ENCODE measurements at places on chromosomes 5 and 9.

- peak; percentile 28 for DNase-seq
Measured at GRCh38 chr5:160556846-160557245, 135.2 kb downstream of the PTTG1 start.

GRCh38 chr5:17265041-17265440, 47.6 kb downstream of the BASP1 start:
- DNase-seq: no peak

- DNase-seq: no peak
Measured at GRCh38 chr5:178632285-178632684, 5.4 kb upstream of the CLK4 start.

- no peak for DNase-seq
Measured at GRCh38 chr5:155211764-155212163, 198.2 kb downstream of the KIF4B start.

GRCh38 chr5:5494489-5495402, 72.3 kb downstream of the ICE1 start:
- peak; percentile 70 for DNase-seq

- no peak for DNase-seq
Measured at GRCh38 chr5:38527475-38527874, 29.0 kb downstream of the LIFR start.

DNA sequence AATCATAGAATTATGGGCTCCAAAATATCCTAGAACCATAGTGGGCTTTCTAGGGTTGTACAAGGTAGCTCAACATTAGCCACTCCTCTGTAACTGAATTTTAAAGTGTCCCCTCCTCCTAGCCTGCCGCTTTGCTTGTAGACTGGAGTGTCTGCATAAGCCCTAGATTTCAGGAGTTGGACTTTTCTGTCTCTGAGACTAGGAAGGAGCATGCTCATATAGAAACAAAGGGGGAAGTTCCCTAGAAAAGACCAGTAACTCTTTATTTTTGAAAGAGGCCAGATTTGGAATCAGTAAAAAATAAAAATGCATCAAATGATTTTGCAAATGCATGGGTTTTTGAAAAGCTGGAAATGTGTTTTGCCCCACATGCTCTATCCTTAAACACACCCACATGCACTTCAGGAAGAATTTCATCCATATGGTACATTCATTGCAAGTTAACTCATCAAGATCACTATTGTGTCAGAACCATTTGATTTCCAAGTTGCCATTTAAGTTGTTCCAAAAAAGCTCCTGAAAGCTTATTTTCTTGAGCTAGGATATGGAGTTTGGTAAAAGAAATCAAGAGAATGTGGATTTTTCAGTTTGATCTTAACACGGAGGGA, 121.0 kb upstream of the NR3C1 start:
- no peak for DNase-seq
